IMR-90 (cell line): ENCODE measurements at places on chromosomes 4 and X. TPM values are rescaled to one million over a fixed set of nuclear protein-coding genes. Genes with fewer than 3 reads are reported as not detected.

GRCh38 chr4:61320154-61320553 is 120.0 kb downstream of the ADGRL3 start:
- peak; percentile 8 for DNase-seq

GRCh38 chrX:67624325-67624724 is 80.5 kb downstream of the AR start:
- no peak for DNase-seq

GRCh38 chr4:6104541-6105130 is 86.4 kb upstream of the C4orf50 start:
- no peak for DNase-seq

DNA sequence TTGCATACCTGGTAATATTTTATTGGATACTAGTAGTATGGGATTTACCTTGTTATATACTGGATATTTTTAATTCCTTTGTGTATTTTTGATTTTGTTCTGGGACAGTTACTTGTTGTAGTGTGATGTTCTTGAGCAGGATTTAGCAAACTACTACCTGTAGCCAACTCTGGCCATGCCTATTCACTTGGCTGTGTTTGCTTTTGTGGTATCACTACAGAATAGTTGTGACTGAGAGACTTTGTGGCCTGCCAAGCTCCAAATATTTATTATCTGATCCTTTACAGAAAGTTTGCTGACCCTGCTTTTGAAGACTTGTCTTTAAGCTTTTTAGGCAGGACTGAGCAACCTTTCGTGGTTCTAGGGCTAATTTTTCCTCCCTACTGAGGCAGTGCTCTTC is 17.8 kb downstream of the ZCCHC4 start:
- DNase-seq: no peak

- peak; percentile 32 for DNase-seq
Observed at GRCh38 chr4:84258905-84259830, 239.9 kb downstream of the NKX6-1 start.

GRCh38 chrX:50756276-50756675 is 57.7 kb downstream of the SHROOM4 start:
- peak; percentile 3 for DNase-seq

- DNase-seq: peak; percentile 40
Observed at GRCh38 chrX:39149761-39150160, 348.5 kb downstream of the MID1IP1 start.

DNA sequence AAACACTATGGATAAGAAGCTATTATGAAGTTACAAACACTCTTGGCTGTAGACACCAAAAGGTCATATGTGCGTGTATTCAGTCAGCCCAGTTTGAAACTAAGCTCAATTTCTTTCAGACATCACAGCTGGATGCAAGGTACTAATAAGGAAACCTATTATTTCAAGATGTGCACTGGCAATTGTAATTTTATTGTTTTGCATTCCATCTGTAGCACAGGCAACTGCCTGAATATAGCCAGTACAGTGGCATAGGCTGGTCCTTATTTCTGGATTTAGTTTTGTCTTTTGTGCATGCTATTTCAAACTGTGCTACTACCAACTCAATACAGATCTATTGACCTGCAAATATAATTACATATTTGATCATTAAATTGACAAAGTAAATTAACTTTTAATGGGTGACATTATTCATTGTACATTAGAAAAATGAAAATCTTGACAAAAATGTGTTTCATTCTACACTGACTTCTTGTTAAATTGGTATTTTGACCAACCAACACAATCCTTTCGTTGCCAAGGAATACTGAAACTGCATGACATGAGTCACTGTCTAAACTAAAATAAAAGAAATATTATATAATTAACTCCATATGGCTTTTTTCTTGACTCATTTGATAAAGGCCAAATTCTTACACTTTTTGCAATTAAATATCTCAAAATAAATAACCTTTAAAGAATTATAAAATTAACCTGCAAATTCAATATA is 594.3 kb upstream of the ADGRL3 start:
- peak; percentile 73 for DNase-seq

GRCh38 chr4:41853973-41854372 is 81.3 kb upstream of the TMEM33 start:
- DNase-seq: no peak

GRCh38 chr4:147596981-147597380 is 20.2 kb upstream of the TMEM184C start:
- DNase-seq: peak; percentile 93

- no peak for DNase-seq
Observed at GRCh38 chrX:21939906-21940305, 603 bp upstream of the SMS start.

DNA sequence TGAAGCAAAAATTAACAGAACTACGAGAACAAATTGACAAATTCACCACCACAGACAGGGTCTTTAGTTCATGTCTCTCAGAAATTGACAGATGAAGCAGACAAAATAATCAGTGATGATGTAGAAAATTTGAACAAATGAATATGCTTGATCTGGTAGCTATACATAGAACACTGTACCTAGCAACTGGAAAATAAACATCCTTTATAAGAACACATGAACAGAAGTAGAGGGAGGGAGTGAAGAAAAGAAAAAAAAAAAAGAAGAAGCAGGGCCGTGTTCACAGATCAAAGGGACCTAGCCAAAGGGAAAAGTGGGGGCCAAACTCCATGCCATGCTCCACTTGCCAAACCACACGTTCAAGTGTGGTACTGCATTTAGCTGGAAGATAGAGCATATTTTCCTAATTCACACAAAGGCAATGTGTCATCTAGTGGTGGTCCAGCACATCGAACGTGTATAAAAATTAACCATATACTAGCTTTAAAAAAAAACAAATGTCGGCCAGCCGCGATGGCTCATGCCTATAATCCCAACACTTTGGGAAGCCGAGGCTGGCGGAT is 5.6 kb upstream of the THOC2 start:
- DNase-seq: no peak

DNA sequence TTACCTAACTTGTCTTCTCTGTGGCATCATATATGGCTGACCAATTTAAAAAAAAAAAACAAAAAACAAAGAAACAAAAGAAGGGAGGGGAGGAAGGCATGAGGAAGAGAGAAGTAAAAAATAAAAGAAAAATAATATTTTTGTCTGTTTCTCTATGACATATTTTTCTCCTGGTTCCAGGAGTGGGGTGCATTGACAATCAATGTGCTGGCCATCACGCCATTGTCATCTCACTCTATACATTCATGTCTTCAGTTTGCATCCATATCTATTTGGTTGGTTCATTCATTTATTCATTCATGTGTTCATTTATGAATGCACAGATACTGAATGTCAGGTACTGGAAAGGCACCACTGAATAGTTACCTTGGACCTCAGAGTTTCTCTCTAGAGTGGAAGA is 183.4 kb downstream of the DCHS2 start:
- DNase-seq: no peak

DNA sequence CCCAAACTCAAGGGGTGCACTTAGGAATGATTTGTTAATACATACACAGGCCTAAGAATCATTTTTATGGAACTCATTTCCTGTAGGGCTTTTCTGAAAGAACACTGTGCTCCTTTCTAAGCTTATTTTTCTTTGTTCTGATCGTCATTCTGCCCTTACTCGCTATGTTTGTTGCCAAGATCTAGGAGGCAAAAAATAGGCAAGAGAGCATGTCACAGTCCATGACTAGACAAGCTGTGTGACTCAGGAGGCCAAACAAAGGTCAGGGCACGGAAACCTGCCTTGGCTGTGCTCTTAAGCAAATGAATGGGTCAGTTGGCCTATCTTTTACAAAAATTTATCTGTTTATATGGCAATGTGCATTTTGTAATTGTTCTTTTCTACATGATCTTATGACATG is 42.5 kb upstream of the C1GALT1C1 start:
- peak; percentile 64 for DNase-seq

GRCh38 chr4:163618845-163619244 is 124.4 kb downstream of the TMA16 start:
- DNase-seq: no peak

- no peak for DNase-seq
Observed at GRCh38 chr4:104490096-104490769, 4.5 kb downstream of the CXXC4 start.

DNA sequence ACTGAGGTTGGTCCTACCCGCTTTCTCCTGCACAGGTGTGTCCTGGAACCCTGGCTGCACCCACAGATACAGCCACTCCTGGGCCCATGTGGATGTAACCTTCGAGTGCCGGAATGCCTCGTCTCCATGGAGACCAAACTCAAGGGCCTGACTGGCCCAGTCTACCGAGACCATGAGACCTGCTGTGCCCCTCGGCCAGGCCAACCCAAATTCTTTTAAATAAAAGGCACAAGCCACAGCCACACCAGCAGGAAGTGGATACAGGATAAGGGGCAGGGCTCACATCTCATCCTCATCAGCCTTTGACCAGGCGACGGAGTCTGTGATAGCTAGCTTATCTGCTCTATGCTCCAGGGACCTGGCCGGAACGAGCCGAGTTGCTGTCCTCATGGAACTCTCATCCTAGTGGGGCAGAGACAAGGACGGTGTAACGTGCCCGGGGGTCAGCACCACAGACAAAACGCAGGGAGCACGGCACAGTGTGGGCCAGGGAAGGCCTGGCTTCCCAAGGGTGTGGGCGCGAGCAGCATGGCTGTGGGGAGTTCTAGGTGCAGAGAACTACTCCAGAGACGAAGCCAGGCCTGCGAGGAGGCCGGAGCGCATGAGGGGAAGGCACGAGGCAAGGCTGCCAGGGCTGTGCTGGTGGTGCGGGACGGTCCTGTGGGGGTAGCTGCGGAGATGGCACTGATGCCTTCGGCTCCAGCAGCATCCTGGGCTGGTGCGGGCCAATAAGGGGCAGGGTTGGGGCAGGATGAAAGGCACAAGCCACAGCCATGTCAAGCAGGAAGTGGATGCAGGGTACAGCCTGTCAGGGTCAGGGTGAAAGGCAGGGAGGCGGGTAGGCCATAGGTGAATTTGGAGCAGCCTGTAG is 22.7 kb downstream of the NOP14 start:
- DNase-seq: no peak

- no peak for DNase-seq
Observed at GRCh38 chr4:6221851-6222760, 21.8 kb upstream of the JAKMIP1 start.

GRCh38 chr4:123599920-123600810 is 203.6 kb downstream of the SPRY1 start:
- peak; percentile 5 for DNase-seq

DNA sequence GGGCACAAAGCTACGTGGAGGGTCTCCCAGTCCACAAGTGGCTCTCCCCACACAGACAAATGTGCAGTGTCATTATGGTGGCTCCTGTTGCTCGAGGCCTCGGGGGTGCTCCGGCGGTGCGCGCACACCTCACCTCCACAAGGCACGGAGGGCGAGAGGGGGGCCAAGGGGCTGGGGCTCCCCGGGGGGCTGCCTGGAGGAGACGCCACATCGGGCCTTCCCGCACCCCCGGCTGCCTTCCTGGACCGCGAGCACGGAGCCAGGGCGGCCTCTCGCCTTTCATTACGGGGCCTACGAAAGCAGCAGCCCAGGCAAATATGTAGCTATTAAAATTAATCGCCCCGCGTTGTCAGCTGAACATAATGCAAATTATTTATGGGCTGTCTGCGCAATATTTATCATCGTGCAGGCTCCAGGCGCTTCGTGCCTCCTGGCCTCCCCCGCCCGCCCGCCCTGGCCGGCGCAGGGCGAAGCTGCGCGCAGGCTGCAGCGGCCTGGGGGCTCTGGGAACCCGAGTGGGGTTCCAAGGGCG is 70.8 kb upstream of the BCOR start:
- DNase-seq: no peak

GRCh38 chrX:455199-455598 is 68.5 kb upstream of the PPP2R3B start:
- no peak for DNase-seq

DNA sequence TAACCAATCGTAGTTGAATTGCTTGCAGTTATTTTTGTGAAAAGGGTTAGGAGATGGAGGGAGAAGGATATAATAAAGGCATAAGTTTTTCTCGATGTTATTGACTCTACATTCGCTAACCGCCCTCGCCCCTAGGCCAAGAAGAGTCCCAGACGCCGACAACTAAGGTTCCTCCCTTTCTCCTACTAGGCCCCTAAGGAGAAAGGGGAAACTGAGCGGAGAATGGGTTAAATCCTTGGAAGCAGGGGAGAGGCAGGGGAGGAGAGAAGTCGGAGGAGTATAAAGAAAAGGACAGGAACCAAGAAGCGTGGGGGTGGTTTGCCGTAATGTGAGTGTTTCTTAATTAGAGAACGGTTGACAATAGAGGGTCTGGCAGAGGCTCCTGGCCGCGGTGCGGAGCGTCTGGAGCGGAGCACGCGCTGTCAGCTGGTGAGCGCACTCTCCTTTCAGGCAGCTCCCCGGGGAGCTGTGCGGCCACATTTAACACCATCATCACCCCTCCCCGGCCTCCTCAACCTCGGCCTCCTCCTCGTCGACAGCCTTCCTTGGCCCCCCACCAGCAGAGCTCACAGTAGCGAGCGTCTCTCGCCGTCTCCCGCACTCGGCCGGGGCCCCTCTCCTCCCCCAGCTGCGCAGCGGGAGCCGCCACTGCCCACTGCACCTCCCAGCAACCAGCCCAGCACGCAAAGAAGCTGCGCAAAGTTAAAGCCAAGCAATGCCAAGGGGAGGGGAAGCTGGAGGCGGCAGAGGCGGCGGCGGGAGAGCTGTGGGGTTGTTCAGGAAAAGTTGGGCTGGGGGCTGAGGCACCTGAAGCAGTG is 5.9 kb downstream of the ATOH1 start:
- no peak for DNase-seq

GRCh38 chr4:13940921-13941320 is 313.4 kb upstream of the BOD1L1 start:
- DNase-seq: no peak

DNA sequence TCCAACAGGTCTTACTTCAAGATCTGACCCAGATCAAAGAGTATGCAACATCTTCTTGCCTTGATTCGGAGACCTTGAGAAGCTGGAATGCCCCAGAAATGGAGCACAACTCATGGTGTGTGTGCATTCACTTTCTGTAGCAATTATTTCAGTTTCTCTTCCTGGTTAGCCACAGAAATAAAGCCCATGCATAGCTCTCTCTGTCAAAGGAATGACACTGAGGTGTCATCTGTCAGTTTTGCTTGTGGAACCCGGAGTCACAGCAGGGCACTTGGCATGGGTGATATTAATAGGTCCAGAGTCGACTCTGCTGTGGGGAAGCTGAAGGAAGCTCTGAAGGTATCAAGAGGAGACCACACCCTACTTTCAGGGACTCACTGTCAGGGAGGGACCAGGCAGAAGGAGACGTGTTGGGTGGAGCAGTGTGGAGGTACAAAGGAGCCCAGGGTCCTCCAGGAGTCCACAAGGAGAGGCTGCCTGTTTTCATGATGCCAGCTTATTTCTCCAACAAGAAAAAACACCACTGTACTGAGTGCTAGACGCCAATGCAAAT is 10.7 kb downstream of the CLNK start:
- DNase-seq: no peak

DNA sequence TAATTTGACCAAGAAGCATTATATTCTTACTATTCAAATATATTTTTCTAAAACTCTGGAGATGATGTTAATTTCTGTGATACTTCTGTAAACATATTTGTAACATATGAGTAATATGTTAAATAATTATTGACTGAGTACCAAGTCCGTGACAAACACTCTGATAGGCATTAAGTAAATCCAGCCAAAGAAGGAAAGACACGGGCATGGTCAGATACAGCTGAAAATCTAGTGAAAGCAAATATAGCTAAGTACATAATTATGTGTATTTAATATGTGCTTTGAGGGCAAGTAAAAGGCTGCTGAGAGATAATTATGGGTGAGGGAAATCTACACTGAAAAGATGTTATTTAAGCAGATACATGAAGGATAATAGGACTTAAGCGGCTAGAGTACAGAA is 1263.6 kb upstream of the ADGRL3 start:
- no peak for DNase-seq

ATP2B3 gene
- under 0.01 TPM in 1 of 2 replicates, not detected in the other for total RNA-seq

TDO2 gene
- 0.18 and 0.28 TPM in 2 replicates for total RNA-seq

CYBB gene
- not detected in 2 replicates for total RNA-seq

UCHL1 gene
- total RNA-seq: 972 and 1,122 TPM in 2 replicates

ETDA gene
- total RNA-seq: not detected in 2 replicates

SHROOM2 gene
- total RNA-seq: 8.1 TPM in 2 replicates

RIPPLY1 gene
- total RNA-seq: not detected in 2 replicates

KLHL13 gene
- 12.5 and 13.6 TPM in 2 replicates for total RNA-seq
